IPS-NIHi11 (cell line): ENCODE measurements at places on chromosomes 7 and 10.
A peak's percentile ranks its signal among the peaks of the same experiment; 100 is the strongest.

DNA sequence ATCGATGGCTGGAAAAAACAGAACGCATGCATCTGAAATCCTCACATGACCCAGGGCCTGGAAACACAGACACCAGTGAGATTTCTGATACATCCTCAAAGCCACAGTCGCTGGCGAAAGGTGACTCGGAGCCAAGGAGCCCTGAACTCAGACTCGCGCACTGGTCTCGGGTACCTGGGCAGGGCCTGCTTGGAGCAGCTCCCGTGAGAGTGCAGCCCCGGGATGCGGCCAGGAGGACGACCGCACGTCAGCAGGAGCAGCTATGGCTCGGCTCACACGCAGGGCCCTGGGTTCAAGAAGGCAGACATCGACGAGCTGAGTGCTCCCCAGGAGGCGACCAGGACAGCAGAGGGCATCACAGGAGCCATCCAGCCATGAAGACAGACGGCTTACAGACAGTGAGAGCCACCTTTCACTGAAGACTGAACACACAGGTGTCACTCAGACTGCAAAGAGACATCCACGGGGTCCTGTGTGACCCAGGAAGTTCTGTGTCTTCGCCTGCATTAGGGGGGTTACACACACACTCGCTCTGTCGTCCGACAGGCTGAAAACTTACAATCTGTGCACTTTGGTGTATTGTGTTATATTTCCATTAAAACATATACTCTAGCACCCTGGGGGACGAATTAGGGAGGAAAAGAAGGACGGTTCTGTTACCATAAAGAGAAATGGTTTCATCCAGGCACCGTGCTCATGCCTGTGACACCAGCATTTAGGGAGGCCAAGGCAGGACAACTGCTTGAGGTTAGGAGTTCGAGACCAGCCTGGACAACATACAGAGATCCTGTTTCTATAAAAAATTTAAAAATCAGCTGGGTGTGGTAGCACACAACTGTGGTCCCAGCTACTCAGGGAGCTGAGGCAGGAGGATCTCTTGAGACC is 227.7 kb downstream of the MAD1L1 start:
- DNase-seq, result no peak

- no peak for DNase-seq
These were observed 216.5 kb downstream of the PLXNA4 start for GRCh38 chr7:132359743-132360142.

DNA sequence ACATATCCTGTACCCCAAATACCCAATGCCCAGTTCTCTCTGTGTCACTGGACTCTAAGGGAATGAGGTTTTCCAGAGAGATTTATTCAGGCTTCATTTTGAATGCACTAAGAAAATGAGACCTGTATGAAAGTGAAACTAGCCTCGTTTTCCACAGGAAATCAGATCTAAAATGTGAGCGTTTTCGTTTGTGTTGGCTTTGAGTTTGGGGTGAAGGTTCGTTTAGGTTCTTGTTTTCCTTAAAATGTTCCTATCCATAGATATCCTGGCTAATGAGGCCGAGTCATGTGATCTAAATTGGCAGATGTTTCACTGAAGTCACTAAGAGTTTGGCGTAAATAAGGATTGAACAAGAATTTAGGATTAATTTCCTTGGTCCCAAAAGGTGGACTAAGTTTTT is 90.9 kb upstream of the BMPER start:
- no peak for DNase-seq

GRCh38 chr10:92593619-92594588 is 974 bp downstream of the KIF11 start:
- no peak for DNase-seq

DNA sequence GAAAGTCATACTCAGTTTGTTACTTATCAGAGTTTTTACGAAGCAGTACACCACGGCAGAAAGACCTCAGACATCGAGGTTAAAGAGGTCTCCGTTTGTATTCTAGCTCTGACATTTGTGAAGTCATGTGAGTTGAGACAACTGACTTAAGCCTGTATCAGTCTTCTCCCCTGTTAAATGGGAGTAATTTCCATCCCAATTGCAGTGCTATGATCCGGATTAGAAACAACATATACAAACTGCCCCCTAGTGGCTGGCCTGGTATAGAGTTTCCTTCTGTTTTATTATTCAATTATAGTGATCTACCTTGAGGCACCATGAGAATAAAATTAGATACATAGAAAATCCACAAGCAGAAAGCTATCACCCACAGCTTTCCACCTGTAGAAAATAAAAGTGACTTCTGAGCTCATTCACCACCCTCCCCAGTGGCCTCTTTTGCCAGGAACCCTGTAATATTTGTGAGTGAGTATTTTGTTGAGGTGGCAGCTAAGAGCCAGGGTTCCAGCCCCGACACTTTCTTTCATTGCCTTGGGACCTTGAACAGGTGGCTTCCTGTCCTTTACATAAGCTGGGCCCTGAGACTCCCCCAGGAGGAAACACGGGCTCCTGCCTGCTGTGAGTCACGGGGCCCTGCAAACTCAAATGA is 607.2 kb upstream of the MGMT start:
- DNase-seq, result peak; percentile 60
